ENCODE measurements at places on chromosomes 1 and 21.
A peak's percentile ranks its signal among the peaks of the same experiment; 100 is the strongest.

- peak; percentile 23 for DNase-seq
Observed at GRCh38 chr1:26160527-26161414, 1.9 kb downstream of the FAM110D start.

DNA sequence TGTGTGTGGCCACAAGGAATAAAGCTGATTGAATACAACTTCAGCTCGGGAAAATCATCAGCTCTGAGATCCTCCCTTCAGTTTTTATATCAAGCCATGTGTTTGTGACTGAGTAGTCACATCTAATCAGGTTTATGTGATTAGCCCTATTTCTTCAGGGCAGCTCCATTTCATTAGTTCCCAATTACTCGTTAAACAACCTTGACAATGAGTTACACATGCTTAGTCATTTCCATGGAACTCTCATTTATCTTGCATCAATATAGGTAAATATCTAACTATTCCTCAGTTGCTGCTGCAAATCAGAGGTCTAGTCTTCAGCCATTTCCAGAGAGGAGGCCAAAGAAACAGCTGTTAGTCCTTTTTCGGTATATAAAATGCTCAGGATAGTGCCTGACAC is 16.3 kb downstream of the CRB1 start:
- DNase-seq = no peak

DNA sequence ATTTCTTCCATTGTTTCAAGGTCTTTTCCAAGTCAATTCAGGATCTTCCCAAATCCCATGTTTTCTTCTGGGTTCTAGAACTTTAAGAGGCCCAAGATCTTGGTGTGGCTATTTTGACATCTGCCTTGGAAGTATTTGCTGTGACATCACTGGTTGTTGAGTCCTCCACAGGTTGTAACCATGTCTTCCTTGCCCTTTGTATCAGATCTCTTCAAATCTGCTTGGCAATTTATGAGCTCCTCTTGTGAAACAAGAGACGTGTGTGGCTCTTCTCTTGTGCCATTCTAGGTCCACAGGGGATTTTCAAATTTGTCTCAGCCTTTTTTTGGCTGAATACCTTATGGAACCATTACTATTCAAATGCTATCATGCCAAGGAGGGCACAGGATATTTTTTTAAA is 60.3 kb upstream of the KCNK2 start:
- no peak for DNase-seq

GRCh38 chr1:245179706-245180105 is 24.9 kb downstream of the KIF26B start:
- DNase-seq = peak; percentile 69

GRCh38 chr1:170685166-170685565 is 21.2 kb downstream of the PRRX1 start:
- DNase-seq = no peak

GRCh38 chr1:186985889-186986491 is 157.2 kb downstream of the PLA2G4A start:
- DNase-seq = peak; percentile 59

DNA sequence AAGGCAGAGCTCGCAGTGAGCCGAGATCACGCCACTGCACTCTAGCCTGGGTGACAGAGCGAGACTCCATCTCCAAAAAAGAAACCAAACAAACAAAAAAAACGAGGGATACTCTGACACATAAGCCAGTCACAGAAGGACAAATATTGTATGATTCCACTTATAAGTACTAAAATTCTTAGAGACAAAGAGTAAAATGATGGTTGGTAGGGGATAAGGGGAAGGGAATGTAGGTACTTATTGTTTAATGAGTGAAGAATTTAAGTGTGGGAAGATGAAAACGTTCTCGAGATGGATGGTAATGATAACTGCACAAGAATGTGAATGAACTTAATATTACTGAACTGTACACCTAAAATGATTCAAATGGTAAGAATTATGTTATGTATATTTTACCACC is 66.7 kb upstream of the GUCA2A start:
- no peak for DNase-seq

DNA sequence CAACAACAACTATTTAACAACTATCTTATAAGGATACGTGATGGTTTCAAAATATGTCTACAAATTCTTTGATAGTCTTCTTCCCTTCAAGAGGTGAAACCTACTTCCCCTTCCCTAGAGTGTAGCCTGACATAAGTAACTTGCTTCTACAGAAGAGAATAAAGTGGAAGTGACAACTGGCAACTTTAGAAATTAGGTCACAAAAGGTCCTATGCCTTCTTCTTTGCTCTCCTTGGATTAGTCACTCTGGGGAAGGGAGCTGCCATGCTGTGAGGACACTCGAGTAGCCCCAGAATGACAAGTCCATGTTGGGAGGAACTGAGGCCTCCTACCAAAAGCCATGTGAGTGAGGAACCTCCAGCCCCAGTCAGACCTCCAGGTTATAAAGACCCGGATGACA is 19.2 kb downstream of the EFCAB14 start:
- no peak for DNase-seq

DNA sequence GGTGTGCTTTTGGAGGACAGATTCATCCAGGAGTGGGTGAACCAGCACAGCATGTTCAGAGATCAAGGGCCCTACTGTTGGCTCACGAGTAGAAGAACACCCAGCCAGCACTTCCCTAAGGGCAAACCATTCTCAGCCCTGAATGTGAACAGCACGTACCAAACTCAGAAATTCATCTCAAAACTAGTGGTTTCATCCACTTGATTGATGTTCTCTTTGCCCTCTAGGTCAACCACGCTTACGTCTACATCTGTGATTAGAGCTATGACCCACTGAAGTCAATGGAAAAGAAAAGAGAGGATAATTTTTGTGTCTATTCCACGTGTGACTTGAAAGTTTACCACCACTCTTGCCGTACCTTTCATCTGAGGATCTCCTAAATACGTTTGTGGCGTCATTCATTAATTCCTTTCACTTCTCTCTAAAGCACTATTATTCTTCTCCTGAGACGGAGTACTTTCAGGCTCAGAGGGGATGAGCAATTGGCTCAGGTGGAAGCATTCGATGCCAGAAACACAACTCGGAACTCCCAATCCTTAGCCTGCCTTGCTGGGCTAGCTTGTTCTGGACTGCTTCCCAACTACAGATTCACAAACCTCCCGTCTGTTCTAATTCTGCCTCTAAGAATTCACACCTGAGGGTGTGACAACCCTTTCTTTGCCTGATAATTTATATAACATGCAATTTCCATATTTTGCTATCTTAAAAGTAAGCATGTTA is 57.3 kb upstream of the HIVEP3 start:
- DNase-seq = no peak

DNA sequence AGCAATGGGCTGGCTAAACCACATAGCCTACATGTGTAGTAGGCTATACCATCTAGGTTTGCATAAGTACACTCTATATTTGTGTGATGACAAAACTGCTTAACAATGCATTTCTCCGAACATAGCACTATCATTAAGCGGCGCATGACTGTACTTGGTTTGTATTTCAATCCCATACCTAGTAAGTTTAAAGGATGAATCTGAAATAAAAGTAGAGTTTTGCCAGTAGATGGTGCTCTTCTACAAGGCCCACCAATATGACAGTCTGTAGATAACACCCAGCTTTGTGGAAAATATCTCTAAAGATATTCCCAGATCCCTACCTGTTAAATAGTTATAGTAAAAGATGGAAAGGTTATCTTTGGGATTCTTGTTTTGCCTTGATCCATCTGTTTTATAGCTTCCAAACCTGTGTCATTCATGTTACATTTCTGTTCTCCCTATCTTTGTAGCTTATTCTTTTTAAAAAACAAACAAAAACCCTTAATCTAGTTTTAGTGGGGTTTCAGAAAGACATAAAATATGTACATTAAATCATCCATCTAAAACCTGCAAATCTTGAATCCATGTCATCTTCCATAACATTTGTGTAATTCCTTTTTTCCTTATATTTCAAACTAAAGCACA is 33.9 kb upstream of the ASPM start:
- peak; percentile 73 for DNase-seq

DNA sequence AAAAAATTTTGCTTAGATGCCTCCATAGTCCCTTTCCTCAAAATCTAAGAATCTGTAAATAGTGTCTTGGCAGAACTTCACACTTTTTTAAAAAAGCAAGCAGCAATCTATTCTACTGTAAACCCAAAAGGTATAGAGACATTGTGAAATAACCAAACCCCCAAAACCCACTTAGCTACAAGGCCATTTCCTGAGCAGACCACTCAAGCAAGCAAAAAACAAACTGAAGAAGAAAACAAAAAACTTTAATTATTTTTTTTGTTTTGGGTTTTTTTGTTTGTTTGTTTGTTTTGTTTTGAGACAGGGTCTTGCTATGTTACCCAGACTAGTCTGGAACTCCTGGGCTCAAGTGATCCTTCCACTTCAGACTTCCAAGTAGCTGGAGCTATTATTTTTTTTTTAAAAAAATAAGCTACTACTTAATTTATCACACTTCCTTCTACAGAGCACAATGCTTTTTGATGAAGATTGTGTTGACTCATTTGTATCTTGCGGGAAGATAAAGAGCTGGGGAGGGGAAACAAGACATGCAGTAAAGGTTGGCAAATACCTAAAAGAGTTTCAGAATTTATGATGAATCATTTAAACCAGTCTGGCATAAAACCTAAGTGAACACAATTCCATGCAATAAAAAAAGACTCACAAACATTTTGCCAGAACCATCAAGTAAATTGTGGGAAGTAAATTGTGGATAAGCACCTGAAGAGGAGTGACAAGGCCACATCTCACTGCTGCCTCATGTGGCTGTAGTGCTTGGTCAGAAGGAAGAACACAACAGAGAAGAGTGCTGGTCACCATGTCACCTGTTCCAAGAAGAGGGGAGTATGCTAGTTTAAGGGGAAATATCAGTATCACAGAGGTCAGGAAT is 2.7 kb upstream of the PTPN22 start:
- no peak for DNase-seq

DNA sequence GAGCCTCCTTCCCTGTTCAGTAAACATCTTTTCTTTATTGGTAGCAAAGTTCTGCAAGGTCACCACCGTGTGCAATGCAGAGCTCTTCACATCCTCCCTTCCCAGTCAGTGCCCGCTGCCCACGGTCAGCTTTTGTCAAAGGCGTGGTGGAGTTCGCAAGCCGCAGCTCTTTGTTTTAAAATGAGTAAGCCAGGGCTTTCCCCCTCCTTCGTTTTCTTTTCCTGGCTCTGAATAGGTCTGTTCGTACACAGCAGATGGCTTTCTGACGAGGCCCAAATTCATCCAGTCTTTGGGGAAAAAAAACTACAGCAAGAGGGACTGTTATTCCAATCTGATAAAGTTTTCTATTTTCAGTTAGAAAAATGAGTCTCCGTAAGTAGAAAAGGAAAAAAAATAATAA is 153.2 kb downstream of the LRIG2 start:
- no peak for DNase-seq

DNA sequence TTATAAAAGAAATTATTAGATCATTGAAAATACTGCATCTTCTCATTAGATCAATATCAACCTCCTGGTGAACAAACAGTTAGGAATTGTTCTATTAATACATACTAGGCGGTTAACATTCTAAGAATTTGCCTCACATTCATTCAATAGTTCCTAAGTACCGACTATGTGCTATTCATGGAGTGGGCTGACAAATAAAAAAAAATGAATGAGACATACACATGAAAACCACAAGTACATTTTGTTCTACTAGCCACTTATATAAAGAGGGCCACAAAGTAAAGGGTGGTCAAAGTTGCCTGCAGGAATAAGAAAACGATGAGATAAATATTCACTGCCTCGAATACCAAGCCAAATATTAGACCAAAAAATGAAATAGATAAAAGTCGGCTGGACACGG is 294.4 kb downstream of the SDCCAG8 start:
- no peak for DNase-seq

GRCh38 chr1:61579802-61580201 is 145.1 kb downstream of the TM2D1 start:
- DNase-seq = no peak

DNA sequence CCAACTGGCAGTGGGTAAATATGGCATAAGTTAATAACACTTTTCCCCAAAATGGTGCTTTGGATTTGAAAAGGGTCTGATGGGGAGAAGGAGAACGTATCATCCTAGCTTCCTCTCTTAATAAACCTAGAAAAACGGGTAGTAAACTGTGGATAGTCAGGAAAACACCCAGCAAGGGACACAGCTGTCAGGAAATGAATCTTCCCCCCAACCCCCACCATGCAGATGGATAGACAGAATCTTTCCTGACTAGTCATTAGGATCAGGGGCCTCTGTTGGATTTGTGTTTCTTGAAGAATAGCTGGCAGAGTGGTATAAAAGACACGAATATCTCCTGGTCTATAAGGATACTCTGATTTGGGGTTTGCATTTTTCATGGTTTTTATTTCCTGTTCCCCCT is 22.5 kb upstream of the LAX1 start:
- no peak for DNase-seq

GRCh38 chr1:12621346-12622335 is 3.6 kb upstream of the DHRS3 start:
- DNase-seq = peak; percentile 58

GRCh38 chr1:8699679-8700078 is 117.8 kb downstream of the RERE start:
- no peak for DNase-seq

GRCh38 chr21:26070822-26071425 is 99.6 kb downstream of the APP start:
- DNase-seq = no peak

DNA sequence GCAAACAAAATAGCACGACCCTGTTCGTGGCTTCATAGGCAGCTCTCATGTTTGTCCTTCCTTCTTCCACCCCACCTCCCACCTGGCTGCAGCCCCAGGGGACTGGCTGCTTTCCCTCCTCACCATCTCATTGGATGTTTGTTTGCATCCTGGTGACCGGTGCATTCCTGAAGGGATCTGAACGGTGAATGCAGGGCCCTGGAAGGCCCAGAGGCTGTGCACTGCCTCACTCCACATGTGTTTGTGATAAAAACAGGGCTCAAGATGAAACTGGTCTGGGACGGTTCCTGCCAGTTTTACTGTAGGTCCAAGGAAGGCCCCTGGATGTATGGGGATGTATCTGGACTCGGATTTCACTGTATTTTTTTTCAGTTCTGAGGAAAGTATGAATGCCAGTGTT is 42.8 kb downstream of the CNN3 start:
- DNase-seq = peak; percentile 68

DNA sequence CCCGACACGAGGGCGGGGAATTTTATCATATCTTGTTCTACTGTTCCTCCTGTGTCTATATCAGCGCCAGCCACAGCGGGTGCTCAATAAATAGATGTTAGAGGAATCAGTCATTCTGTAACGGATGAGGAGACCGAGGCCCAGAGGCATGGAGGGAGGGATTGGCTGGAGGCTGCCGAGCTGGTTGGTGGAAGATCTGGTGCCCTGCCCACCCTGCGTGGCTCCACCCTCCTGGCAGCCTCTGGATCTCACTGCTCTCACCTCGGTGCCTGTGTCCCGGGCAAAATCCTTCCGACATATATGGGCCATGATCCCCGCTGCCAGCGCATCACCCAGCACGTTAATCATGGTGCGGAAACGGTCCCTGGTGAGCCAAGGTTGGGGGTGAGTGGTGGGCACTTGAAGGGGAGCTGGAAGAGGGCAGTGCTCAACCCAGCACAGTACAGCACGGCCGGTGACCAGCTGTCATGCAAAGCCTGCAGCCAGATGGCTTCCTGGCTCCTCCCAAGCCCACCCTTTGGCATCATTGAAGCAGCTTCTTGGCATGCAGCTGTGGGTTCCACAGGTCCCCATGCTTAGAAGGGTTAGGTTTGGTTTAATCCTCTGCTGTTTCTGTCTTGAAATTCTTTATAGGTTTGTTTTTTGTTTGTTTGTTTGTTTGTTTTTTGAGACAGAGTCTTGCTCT is 26.7 kb downstream of the PODN start:
- no peak for DNase-seq

GRCh38 chr1:6322161-6322560 is 61.3 kb upstream of the GPR153 start:
- no peak for DNase-seq

GRCh38 chr1:87024936-87025540 is 110.6 kb downstream of the HS2ST1 start:
- peak; percentile 49 for DNase-seq

Data from NCI-H1092 treated with DMSO at 0.1 percent for 48 hours (cell line).